ENCODE measurements at places on chromosomes 5 and 9.

GRCh38 chr9:136665704-136666371 lies 3.1 kb downstream of the EGFL7 start:
- no peak for DNase-seq

- DNase-seq = no peak
Observed at GRCh38 chr9:130095872-130096271, 42.2 kb downstream of the GPR107 start.

DNA sequence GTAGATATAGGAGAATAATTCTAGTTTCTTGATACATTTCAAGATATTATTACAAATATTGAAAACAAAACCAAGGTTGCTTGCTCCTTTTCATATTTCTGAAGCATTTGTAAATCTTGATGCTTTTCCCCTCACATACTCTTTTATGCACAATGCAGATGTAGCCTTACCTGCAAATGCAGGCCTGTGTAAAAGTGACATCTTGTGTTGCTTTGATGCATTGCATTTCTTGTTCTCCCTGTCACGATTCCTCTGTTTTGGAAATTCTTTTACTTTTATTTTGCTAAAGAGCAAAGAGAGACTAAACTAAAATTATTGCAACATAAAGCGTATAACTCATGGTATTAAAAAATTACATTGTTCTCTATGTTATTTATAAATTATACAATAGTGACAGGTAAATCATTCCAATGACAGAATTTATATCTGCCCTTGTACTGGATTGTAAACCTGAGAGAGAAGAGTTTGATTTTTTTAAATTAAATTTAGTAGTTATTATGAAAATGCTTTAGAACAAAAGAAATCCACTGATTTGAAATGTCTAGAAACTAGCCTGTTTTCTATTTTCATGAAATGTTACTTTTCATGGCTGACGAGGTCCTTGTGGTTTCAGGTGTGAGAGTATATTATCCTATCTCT lies 970.0 kb downstream of the MAT2B start:
- no peak for DNase-seq

GRCh38 chr5:171520300-171521174 lies 101.1 kb downstream of the FGF18 start:
- no peak for DNase-seq

GRCh38 chr5:82465235-82465634 lies 187.1 kb upstream of the RPS23 start:
- no peak for DNase-seq

DNA sequence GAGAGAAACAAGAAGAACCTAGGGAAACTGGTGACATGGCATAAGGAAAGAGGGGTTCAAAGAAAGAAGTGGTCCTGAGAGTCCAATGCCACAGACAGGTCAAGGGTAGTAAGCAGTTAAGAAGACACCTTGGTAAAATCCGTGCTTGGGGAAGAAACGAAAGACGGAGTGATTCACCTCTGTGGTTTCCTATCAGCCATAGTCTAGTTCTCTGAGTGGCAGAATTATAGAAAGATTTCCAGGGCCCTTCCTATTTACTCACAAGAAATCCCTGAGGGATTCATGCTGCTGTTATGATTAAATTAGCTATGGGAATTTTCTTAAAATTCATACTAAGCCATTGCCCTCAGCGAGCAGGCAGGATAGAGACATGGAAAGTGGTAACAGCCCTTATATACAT lies 31.7 kb downstream of the IL33 start:
- no peak for DNase-seq

- no peak for DNase-seq
Observed at GRCh38 chr9:81653240-81653639, 36.1 kb downstream of the TLE1 start.

GRCh38 chr9:137748311-137748710 lies 129.3 kb upstream of the CACNA1B start:
- DNase-seq = no peak

GRCh38 chr5:159911349-159911748 lies 4.9 kb upstream of the ADRA1B start:
- DNase-seq = no peak

DNA sequence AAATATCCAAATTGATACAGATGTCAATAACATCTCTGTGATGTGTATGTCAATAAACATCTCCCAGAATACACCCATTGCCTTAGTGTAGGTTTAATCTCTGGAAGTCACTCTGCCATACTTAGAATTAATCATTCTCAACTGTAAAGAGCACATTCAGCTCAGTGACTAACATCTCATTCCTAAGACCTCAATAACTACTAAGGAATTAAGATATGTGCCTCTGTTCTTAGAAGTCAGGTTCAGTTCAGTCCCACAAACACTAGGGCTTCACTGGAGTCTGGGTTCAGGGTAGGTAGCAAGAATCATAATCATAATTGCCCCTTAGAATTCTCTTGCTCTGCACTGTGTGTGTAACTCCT lies 31.7 kb downstream of the UGCG start:
- no peak for DNase-seq

DNA sequence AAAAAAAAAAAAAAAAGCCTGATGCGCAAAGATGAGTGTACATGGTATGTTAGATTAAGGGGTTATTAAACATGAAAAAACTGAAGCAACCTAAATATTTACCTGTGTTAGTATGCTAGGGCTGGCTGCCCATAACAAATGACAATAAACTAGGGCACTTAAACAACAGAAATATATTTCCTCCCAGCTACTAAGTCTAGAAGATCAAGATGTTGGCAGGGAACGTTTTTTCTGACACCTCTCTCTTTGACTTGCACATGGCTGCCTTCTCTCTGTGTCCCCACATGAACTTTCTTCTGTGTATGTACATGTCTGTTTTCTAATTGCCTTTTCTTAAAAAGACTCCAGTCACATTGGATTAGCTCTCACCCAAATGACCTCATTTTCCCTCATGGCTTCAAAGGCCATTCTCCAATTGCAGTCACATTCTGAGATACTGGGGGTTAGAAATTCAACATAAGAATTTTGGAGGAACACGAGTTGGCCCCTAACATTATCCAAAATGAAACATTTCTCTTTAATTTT lies 694.5 kb downstream of the CDH9 start:
- DNase-seq = no peak

Data from stimulated activated CD4-positive, alpha-beta T cell treated with anti-CD3 and anti-CD28 coated beads, Interleukin-1b, Interleukin-23, amount 100 ng/mL, for 4 hours (primary cell).